ENCODE measurements at places on chromosomes 5 and 9. TPM values are rescaled to one million over a fixed set of nuclear protein-coding genes. Genes with fewer than 3 reads are reported as not detected.
A peak's percentile ranks its signal among the peaks of the same experiment; 100 is the strongest.

The BTNL8 gene
- total RNA-seq: not detected

DNA sequence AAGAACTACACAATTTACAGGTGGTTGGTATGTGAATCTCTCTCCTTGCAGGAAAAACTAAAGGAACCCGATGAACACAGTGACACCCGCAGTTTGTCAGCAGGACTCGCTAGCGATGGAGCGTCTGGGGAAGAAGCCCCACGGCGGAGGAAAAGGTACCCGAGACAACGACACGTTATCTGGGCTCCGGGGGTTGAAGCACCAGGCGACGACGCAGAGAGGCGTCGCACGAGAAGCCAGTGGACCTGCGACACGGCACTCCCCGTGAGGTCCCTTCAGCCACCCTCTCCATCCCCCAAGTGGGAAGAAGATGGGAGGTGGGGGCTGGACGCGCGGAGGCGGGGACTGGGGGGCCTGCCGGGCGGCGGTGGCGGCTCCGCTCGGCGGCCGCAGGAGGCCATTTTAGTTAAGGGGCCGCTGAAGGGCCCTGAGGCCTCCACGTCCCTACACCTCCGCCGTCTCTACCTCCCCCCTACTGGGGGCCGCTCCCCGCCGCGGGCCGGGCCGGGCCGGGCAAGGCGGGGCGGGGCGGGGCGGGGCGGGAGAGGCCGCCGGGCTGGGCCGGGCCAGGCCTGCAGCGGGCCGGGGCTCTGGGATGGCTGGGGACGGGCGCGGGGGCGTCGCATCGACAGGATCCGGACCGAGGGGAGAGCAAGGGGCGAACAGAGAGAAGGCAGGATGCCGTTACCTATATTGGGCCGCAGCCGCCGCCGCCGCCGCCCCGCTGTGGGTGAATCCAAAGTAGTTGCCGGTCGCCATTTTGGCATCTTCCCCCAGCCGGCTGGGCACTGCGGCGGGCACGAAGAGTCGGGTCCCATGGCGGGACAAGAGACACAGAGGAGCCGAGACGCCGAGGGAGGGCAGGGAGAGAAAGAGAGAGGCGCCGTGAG is 754 bp downstream of the ZFR start:
- peak; percentile 25 for DNase-seq

- no peak for DNase-seq
Observed at GRCh38 chr9:17166346-17166745, 31.5 kb downstream of the CNTLN start.

- DNase-seq: peak; percentile 16
Observed at GRCh38 chr5:90221951-90222350, 187.6 kb downstream of the CETN3 start.

The PRR16 gene
- 10.6 TPM for total RNA-seq

DNA sequence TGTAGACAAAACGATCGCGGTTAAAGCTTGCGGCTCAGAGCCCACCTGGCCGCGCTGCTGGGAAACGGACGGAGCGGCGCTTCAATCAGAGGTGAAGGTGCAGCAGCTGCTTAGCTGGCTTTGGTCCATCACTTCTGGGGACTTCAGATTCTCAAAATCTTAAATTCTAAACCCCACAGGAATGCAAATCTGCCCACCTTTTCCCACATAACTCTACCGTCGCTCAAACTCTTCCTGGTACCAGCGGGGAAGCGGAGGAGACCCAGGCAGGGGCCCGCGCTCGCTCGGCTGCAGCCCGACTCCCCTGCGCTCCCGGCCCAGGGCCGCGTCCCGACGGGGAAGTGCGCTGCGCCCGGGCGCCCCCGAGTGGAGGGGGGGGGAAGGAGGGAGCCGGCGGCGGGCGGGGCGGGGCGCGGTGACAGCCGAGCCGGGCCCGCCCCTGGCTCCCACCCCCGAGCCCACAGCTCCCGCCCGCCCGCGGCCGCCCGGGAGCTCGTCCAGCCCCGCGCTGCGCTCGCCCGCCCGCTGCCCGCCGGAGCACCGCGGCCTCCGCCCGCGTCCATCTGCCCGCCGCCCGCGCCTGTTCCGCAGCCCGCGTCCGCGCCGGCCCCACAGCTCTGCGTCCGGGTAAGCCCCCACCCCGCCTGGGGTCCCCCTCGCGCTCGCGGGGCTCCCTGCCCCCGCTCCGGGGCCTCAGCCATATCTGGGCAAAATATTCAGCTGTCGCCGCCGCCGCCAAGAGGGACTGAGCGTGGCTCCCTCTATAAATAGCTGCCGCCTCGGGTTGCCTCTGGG is at the start of gene TMOD1:
TSS of gene TMOD1 (plus strand) at position 490 of the 795 bp plus-strand sequence. CDS start 22,523 bp downstream, outside the sequence.
- DNase-seq: peak; percentile 34

DNA sequence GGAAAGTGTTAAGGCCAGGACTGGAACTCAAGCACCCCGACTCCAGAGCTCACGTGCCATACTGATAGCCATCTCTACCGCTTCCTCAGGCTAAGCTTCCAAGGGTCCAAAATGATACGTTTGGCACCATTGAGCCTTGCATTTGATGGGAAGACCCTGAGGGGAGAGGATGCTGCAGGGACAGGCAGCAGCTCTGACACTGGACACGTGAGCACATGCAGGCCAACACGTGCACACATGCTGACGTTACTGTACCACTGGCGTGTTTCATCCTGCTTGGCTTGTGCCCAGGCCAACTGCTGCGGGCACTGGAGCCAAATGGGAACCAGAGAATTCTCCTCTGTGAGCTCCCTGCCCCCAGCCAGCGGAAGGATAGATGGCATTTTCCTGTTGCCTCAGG is 5.2 kb downstream of the FAT2 start:
- no peak for DNase-seq

DNA sequence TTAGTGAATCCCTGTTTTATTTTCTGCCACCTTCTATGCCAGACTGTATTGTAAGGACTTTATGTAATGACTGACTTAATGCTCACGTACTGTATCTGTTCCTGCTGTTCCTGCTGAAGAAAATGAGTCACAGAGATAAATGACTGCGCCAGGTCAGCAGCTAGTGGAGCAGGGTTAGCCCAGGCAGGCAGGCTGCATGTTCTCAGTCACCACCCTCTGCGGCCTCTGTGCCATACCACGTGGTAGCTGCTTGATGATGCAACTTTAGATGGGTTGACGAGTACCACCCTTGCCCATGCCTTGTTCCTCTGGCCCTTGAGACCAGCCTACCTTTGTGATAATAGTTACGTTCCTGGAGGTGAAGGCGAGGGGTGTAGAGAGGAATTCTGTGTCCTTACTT is 161.9 kb downstream of the TRIO start:
- peak; percentile 94 for DNase-seq
